ENCODE measurements at places on chromosomes 2 and 18. TPM values are rescaled to one million over a fixed set of nuclear protein-coding genes. Genes with fewer than 3 reads are reported as not detected.

GRCh38 chr18:32480581-32480980, 9.9 kb upstream of the GAREM1 start:
- no peak for DNase-seq

GRCh38 chr2:23601301-23601965, 216.5 kb downstream of the KLHL29 start:
- DNase-seq = no peak

DNA sequence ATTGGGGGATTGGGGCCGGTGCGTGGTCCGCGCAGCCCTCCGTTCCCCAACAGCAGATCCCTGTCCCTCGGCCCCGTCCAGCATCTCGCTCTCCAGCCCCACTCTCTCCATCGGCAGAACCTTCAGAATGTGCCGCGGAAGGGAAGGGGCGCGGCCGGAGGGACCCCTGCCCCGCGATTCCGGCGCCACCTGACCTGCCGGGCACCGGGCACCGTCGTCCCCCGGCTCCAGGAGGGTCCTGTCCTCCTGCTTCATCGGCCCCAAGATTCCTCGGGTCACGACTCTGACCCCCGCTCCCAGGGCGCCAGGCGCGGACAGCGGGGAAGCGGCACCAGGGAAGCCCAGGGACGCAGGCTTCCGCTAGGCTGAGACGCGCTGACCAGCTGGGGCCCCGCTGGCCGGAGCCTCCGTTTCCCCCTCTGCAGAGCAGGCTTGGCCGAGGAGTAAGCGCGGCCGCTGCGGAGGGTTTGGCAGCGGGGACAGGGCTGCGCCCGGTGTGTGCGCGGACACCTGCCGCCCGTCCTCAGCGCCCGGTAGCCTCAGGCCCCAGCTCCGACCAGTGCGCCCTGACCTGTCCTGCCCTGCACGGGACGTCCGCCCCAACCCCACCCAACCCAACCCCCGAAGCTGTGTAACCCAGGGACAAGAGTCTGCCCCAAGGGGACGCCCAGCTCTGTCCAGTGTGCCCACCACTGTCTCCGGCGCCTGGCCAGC, 16.8 kb upstream of the BOK start:
- DNase-seq = no peak

GRCh38 chr2:178070824-178071223, 1.8 kb downstream of the PDE11A start:
- no peak for DNase-seq

DNA sequence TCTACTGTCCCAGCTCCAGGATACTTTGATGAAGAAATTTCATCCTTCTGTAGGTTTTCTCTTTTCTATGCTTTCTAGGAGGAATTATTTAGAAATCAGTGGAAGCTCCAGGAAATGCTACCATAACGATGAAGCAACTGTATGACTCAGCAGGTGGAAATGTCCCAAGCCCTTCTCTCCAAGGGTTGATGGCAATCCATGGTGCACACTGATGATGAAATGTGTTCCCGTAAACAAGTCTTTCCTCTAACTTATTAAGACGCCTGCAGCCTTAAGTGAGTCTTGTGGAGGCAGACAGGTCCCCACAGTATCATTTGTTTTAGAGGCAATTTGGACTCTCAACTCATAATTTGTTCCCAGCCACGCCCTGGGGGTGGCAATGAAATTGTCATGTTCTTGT, 777.6 kb upstream of the SOX11 start:
- DNase-seq = no peak

GRCh38 chr2:199465390-199465789, 7.7 kb upstream of the SATB2 start:
- no peak for DNase-seq

DNA sequence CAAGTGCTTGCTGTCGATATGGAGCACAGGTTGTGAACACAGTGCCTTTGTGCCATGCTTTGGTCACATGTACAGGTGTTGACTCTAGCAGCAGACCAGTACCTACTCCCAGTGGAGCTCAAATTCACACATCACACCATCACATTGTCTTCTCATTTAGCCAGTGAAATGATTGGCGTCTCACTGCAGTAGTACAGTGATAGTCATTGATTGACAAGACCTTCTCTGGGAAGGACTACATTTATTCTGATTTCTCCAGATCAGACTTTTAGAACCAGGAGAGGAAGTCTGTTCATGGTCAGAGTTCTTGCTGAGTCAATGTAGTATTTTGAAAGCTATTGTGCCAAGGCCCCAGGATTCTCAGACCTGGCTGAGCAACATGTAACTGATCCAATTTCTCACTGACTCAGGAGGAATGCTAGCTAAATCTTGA, 75.2 kb downstream of the FMNL2 start:
- no peak for DNase-seq

DNA sequence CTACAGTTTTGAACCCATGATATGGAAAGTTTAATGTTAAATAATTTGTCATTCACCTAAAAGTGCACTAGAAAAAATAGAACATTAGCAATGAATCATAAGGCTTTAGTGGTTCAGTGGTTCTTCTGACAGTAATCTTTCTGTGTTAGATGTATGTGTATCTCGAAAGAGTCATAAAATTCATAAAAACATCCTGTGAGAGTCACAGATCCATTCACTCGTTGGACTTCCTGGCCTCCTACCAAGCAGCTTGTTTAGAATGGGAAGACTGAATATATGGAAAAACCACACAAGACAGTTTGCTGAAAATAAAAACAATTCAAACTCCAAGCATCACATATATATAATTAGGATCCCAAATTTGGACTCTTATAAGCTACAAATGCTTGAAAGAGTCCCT, 34.8 kb downstream of the ADNP2 start:
- DNase-seq = no peak

DNA sequence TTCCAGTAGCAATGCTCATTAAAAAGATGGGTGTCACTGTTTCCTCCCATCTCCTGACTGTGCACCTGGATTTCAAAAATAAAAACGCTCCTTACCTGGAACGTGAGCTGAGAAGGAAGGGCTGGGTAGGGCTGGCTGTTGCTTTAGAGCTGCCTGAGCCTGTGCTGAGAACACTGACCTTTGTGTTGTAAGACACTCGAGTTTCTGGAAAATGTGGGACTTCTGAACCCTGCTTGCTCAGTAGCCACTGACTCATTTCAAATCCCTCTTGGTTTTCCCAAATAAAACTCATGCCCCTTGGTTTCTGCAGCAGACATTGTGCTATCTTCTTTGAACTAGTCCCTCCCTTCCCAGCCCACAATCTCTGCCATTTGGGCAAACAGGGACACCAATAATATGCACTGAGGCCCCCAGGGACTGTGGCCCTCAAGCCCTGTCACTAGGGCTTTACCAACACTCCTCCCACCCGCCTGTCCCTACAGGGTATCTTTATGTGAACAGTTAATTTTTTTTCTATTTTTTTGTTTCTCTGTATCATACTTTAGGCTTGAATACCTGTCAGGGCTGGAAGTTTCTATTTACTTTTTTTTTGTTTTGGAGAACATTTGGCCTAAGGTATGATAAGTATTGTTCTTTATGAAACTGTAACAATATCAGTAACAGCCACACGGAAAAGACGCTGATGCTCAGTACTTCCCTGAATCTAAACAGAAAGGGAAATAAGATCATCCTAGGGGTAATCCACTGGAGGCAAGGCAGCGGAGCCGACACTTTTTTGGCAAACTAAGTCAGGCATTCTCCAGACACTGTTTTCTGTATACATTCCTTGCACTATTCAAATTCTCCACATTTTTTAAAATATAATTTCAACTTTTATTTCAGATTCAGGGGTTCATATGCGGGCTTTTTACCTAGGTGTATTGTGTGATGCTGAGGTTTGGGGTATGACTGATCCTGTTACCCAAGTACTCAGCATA, 280.2 kb downstream of the STK39 start:
- no peak for DNase-seq

- no peak for DNase-seq
Observed at GRCh38 chr18:54217624-54218023, 6.8 kb downstream of the MBD2 start.

- DNase-seq = no peak
Observed at GRCh38 chr2:180677930-180678624, 302.3 kb upstream of the UBE2E3 start.

GRCh38 chr2:85840091-85840490, 48.7 kb downstream of the ST3GAL5 start:
- DNase-seq = no peak

DNA sequence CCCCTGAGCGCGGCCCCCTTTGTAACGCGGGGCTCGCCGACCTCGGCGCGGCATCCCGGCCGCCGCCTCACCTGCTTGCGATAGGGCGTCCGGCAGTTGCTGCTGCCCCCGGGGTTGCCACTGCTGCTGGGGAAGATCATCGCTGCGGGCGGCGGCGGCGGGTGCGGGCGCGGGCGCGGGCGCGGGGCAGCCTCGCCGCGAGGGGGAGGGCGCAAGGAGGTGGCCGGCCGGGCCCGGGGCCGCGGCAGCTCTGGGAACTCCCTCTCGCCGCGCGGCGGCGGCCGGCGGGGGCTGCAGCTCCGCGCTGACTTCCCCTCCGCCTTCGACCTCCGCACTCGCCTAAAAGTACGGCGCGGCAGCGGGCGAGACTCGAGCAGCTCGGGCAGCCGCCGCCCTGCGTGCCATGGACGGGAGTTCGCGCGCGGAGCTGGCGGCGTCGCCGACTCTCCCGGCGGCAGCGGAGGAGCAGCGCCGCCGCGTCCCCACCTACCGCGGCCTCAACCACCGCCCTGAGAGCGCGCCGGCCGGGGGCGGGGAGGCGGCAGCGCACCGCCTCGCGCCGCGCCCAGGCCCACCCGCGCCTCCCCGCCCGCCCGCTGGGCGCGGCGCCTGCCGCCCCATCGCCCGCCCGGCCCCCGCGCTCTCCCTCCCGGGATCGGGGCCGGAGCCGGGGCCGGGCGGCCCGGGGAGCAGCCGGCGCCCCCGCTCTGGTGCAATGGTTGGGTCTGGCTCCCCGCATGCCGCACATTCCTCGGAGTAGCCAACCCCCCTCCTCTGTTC, 86.0 kb downstream of the RBMS1 start:
- peak; percentile 80 for DNase-seq

The TSPYL6 gene
- total RNA-seq = not detected

The BOK gene
- total RNA-seq = 3.8 TPM

The HOXD1 gene
- total RNA-seq = not detected

The ACADL gene
- total RNA-seq = 0.73 TPM

The INHA gene
- 2.6 TPM for total RNA-seq

The TNFRSF11A gene
- 0.94 TPM for total RNA-seq

The PARD6G gene
- 1.7 TPM for total RNA-seq

The KCNF1 gene
- not detected for total RNA-seq

The FAM237A gene
- not detected for total RNA-seq

The SNTG2 gene
- 0.73 TPM for total RNA-seq

Measured in Right ventricle myocardium superior (tissue), 1 donor.